ENCODE measurements at places on chromosomes 3 and 15.
A peak's percentile ranks its signal among the peaks of the same experiment; 100 is the strongest.

DNA sequence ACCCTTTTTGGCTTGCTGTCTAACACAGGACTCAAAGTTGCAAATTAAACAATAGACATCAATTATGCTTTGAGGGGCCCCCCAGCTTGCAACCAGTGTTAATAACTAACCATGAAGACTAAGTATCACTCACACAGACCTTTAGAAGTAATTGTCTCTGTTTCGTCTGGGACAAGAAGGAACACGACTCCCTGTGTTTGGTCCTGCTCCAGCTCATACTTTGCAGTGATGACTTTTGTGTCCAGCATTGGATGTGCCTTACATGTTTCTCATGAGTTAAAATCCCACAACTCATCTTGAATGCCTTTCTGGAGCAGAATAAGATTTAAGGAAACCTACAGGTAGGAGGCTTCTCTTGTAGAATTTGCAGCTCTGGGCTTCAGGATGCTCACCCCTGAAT is 53.1 kb downstream of the GMNC start:
- no peak for DNase-seq

DNA sequence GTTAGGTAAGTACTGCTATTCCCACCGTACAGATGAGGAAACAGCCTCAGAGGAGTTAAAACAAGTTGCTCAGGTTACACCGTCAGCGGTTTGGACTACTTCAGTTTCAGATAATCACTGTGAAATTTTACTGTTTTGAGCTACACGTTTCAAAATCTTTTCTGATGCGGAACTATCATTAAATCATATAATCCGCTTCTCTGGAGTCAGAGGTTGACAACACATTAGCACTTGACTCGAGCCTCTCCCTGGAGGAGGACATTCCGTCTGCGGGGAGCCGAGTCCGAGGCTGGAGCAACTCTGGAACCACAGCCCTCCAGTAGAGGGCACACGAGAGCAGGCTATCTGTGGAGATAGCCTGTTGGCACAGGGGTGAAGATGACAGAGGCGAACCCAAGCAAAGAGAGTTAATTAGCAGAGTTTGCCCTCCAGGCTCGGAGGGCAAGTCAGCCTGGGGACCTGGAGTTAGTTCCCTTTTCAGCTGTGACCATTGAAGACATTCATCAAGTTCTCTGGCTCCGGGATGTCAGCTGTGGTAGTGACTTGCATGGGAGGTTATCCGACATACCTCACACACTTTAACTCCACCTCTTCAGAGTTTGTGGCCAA is 131.2 kb downstream of the IGF1R start:
- DNase-seq = peak; percentile 58

- DNase-seq = no peak
Measured at GRCh38 chr15:57060799-57061198, 142.4 kb downstream of the TCF12 start.

DNA sequence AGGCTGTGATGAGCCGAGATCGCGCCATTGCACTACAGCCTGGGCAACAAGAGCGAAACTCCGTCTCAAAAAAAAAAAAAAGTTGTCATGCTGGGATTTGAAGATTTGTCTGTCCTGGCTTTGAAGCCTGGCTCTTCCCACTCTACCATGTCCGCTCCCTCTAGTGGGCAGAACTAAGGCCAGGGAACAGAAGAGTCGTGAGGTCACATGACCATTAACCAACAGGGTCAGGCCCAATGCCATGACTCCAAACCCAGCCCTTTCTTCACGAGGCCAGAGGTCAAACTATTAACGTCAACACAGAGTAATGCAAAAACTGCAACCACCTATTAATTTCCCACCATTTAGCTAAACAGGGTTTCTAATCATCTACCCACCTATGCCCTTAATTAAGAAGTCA is 212.1 kb downstream of the ADAMTS17 start:
- no peak for DNase-seq

DNA sequence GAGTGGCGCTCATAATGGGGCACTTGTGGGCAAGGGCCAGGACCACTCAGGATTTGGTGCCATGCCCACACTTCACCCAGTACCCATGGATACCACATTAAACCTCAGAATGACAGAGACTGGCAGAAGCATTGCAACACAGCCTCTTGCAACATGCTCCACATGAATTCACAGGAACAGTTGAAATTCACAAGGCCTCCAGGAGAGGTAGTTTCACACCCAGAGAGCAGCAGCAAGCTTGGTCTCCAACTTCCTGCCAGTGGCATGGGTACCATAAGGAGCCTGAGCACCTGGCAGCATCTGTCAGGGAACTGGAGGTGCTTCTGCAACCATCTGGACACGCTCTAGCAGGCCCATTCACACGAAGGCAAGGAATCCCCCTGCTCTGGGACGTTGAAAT is 101.0 kb downstream of the OSBPL10 start:
- DNase-seq = no peak

- no peak for DNase-seq
Measured at GRCh38 chr3:164851905-164852304, 226.4 kb downstream of the SI start.

GRCh38 chr15:60162251-60162967 is 158.3 kb downstream of the FOXB1 start:
- no peak for DNase-seq

DNA sequence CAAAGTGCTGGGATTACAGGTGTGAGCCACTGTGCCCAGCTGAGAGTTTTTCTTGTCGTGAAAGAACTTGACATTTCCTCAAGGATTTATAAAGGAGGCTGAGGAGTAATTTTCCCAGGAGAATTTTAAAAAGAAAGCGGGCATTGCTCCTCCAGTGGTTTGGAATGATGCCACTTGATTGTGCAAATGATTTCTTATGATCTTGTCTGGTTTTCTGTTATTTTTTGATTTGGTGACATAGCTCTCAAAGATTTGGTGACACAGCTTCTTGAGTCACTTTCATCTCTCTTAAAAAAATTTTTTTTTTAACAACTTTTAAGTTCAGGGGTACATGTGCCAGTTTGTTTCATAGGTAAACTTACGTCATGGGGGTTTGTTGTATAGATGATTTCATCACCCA is 24.6 kb upstream of the NFKBIZ start:
- no peak for DNase-seq

GRCh38 chr15:71050461-71050860 is 64.8 kb upstream of the THSD4 start:
- no peak for DNase-seq

GRCh38 chr15:66481107-66481856 is 16.3 kb downstream of the SNAPC5 start:
- no peak for DNase-seq

DNA sequence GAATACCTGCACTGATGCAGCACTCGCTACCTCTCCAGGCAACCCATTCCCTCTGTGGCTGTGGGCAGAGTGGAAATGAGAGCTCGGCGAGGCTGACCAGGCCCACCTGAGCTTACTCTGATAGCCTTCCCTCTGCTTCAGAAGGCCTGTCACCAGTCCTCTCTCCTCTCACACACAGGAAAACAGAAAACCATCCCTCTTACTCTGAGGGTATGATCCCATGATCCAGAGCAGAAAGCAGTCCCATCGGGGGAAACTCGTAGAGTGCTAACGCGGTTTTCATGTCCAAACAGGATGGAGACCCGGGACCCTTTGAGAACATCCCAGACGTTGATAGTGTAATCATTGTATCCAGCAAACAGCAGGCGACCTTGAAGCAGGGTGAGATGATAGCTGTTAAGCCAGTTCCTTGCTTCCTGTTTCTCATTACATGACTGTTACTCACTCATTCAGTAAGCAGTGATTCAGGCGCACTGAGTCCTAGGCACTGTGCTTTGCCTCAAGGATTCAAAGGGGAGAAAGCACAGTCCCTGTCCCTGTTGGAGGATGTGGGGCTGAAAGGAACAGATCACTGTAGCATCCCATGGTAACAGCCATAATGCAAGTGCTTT is 11.8 kb upstream of the BCL2L10 start:
- no peak for DNase-seq

DNA sequence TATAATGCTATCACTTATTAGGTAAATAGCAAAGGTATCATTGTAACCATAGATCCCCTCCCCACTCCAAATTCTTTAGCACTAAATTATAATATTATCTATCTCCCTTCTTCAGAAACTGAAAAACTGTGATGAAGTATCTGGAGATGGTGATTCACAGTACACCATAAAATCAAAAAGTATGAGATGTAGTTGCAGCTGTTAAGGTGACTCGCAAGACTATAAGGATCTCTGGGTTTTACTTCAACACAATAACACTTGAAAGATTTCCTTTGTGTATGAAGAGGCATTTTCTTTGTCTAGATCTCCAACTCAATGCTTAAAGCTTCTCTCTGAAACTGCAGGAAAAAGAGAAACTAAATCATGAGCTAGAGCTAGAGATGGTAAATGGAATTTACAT is 46.9 kb downstream of the IFT57 start:
- DNase-seq = no peak

DNA sequence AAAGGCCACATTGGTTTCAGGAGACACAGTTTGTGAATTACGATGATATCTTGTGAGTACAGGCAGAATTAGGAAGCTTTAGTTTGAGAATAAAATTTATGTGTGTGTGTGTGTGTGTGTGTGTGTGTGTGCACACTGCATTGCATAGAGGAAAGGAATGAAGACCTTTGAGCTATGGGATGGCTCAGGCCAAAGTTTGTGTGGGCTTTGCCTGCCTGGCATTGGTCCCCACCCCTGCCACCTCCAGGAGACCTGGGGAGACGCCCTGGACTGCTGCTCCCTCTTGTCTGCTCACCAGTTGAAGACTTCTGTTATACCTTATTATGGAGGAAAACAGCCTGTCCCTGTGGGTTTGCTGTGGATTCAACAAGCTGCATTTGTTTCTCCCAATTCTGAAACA is 37.2 kb downstream of the TIGIT start:
- no peak for DNase-seq

DNA sequence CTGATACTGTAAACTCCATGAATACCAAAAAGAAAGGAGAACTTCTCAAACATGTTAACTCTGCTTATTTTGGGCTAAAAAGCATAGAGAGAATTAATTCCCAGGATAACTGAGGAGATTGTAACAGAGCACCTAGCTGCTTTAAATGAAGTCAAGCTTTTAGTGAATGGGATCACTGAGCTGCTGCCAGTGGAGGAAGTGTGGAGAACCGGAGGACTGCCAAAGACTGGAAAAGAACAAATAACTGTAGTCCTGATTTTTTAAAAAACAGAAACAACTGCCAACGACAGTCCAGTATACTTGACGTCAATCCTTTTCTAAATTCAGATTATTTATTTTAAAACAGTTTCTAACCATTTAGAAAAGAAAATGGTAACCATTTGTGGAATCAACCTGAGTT is 3.3 kb downstream of the C3orf70 start:
- no peak for DNase-seq

- peak; percentile 75 for DNase-seq
Measured at GRCh38 chr3:10008588-10009344, 17.5 kb upstream of the FANCD2 start.

DNA sequence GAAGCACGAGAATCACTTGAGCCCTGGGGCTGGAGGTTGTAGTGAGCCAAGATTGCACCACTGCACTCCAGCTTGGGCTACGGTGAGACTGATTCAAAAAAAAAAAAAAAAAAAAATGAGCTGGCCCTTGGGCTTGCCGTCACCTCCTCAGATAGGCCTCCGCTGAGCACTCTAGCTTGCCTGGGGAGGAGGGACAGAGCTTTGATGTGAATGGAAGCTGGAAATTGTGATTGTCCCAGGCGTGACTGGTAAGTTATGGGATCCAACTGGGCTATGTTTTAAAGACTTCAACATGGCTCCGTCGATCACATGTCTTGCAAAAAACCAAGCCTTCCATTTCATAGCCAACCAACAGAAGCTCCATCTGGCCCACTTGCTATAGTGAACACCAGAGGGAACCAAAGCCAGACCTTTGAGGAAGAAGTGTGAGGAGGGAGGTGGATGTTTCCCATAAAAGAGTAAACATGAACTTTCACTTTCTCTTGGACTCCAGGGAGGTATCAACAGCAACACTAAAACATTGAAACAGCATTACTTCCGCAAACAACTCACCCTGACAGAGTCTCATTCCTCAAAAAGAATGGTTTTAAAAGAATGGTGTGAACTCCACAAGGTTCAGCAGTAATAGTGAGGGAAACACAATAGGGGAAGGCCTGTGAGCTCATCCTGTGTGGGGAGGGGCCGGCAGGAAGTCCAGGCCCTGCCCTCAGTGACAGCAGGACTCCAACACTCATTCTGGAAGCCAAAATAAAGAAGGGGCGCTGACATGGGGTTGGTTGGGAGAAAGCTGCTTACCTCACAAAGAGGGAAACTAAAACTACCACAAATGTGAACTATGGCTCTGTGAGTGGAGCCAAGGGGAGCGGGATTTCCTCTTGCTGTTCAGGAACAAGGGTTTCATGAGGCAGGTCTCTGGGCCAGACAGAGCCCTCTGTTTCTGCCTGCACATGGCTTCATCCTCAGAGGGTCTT is 59.2 kb upstream of the IL12A start:
- DNase-seq = no peak

GRCh38 chr15:61780278-61780980 is 279.8 kb downstream of the VPS13C start:
- DNase-seq = no peak

DNA sequence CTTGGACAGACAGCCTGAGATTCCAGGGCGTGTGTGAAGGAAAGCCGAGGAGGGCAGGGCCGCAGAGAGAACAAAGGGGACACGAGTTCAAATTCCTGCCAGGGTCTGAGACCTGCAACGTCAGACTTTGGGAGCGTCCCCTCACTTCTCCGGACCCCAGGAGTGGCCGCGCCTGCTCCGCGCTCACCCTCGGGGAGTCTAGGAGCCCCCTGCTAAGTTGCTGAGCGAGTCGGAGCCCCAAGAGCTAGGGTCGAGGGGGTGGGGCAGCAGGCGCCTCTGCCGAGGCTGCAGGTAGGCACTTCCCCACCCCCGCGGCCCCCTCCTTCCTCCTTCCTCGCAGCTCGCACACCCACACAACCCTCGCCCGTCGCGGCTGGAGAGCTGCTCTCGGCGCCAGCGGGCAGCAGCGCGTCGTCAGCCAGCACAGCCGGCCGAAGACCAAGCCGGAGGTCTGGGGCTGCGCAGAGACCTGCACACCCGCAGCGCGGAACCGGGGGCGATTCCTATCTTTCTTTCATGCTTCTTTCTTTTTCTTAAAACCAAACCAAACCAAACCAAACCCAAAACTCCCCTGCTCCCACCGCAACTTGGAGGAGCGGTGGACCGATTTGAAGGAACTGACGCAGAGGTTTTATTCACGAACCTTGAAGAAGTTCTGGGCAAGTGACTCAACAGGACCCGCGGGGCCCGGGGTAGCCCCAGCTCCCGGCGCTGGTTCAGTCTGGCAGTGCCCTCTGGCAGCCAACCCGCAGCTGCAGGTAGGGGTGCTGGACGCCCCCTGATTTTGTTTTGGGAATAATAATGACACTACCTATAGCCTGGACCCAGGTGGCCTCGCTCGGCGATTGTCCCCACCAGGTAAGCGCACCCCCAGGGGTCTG is at the start of gene ANKRD34C:
TSS of gene ANKRD34C (plus strand) at position 352 of the 881 bp plus-strand sequence. CDS start 10,563 bp downstream, outside the sequence.
- DNase-seq = no peak

DNA sequence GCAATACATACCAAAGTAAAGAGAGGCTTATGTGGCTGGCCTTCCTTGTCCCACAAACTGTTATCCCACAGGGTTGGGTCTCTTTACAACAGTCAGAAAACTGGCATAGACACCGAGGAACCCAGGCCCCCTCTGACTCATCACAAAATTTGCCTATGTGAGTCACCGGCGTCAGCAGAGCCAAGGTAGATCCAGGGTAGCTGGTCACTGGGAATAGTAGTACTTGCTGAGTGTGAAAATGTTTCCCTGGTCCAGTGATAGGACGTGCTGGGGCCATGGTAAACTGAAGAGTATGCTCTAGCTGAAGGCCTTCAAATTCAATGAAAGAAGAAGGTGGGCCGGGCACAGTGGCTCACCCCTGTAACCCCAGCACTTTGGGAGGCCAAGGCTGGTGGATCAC is 27.1 kb upstream of the SKIL start:
- no peak for DNase-seq

All from effector CD4-positive, alpha-beta T cell (primary cell).